ENCODE measurements at places on chromosomes 2 and 18. TPM values are rescaled to one million over a fixed set of nuclear protein-coding genes. Genes with fewer than 3 reads are reported as not detected.

Gene INSIG2
- 14.5 TPM for total RNA-seq

Gene CPS1
- total RNA-seq = 7.3 TPM

Gene CXCR2
- 1.1 TPM for total RNA-seq

Gene SPHKAP
- 6.2 TPM for total RNA-seq

Gene SIGLEC15
- total RNA-seq = 0.41 TPM

Gene NEU2
- total RNA-seq = not detected

Gene LONRF2
- 4.3 TPM for total RNA-seq
